ENCODE measurements at places on chromosomes 16 and 17.

- no peak for DNase-seq
These were observed 22.9 kb downstream of the SLFN12L start for GRCh38 chr17:35514564-35514963.

DNA sequence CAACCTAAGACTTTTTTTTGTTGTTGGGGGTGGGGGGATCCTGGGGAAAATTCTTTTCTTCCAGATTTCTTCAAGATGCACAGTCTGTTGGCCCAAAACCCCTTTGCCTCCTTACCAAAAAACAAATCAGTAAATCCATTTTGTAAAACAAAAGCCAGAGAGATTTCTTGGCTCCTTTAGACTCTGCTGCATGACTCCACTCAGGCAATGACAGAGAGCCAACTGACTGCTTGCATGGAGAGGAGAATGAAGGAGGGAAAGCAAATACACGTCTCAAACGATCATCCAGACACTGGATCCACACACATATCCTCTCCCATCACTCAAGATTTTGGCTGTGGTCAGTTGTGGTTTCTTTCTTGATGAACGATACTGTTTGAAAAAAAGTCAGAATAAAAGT lies 13.8 kb downstream of the COPRS start:
- DNase-seq: no peak

- no peak for DNase-seq
These were observed 388.0 kb upstream of the CA10 start for GRCh38 chr17:52546493-52546892.

GRCh38 chr17:28189667-28190066 lies 129.3 kb upstream of the TMEM97 start:
- DNase-seq: no peak

DNA sequence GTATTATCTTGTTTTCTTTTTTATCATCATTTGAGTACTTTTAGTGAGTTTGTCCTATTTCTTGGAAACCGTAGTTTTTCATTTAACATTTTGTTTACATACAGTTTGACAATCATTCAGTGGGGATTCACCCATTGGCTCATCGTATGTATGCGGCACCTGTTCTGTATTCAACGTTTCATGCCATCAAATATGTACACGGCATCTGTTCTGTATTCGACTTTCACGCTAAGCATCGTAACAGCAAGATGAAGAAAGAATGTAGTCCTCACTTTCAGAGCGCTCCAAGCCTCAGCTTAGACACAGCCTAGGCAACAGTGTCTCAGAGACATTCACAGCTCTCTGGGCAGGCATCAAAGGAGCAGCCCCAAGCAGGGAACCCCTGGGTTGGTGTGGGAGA lies 177.2 kb upstream of the CHMP6 start:
- no peak for DNase-seq

DNA sequence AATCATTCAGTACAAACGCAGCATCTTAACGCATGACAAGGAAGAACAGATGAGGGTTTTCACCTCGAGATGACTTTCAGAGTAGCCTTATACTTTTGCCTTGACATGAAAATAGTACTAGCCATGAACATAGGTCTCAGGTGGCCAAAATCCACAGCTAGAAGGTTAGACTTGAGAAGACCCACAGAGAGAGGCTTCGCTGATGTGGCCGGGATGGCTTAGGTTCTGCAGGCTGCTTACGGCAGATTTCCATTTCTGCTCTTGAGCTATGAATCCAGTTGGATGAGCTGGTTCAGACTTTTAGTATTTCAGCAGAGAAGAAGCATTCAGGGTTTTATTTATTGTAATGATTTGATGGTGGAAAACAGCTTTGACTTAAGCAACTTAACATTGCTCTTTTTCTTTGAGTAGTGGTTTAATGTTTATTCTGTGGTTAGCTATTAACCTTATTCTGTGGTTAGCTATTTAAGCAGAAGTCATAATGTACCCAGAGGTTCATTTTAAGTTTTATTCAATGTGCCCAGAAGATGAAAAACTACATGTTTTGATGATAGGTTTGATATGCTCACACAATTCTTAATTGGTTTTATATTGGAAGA lies 7.6 kb downstream of the KRT24 start:
- no peak for DNase-seq

DNA sequence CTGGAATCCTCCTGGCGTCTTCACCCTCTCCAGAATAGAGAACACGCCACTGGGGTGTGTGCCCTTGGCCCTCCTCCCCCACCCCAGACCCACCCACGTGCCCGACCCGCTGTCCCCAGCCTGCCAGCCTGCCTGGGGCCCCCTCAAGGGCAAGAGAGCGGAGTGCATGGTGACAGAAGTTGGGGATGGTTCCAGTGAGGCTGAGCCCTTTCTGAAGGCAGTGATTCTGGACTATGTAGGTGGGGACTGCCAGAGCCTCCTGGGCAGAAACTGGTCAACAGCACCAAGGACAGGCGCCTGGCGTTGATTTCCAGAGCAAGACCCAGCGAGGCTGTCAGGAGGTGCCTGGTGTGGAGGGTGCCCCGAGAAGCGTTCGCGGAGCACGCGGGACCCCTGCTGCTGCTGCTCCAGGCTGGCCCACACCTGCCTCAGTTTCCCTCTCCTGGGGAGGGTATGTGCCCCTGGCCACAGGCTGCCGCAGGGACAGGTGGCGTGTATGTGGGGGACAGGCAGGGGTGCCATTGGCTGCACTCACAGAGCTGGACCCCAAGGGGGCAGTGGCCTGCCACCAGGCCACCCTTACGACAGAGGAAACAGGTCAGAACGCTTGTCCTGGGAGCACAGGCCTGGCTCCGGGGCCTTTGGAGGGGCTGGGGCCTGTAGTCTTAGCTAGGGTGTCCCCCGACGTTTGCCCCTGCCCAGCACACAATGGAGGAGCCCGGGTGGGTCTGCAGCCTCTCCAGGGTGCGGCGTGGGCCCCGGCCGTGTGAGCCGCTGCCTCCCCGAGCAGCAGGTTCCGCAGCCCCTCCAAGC lies 1.2 kb downstream of the SSTR5 start:
- no peak for DNase-seq

DNA sequence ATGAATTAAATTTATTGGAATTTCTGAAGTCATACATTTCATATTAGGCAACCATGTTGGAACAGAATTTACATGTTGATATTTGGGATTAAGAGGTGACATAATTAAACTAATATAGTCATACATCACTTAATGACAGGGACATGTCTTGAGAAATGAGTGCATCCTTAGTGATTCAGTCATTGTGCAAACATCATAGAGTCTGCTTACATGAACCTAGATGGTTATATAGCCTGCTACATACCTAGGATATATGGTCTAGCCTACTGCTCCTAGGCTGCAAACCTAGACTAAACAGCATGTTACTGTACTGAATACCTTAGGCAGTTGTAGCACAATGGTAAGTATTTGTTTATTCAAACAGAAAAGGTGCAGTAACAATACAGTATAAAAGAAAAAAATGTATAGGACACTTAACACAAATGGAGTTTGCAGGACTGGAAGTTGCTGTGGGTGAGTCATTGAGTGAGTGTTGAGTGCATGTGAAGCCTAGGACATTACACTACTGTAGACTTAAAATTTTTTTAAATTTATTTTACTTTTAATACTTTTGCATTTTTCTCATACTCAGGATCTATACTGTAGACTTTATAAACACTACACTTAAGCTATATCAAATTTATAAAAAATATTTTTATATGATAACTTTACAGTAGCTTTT lies 85.6 kb downstream of the OMG start:
- no peak for DNase-seq

GRCh38 chr17:53627511-53627910 lies 195.2 kb upstream of the KIF2B start:
- DNase-seq: no peak

DNA sequence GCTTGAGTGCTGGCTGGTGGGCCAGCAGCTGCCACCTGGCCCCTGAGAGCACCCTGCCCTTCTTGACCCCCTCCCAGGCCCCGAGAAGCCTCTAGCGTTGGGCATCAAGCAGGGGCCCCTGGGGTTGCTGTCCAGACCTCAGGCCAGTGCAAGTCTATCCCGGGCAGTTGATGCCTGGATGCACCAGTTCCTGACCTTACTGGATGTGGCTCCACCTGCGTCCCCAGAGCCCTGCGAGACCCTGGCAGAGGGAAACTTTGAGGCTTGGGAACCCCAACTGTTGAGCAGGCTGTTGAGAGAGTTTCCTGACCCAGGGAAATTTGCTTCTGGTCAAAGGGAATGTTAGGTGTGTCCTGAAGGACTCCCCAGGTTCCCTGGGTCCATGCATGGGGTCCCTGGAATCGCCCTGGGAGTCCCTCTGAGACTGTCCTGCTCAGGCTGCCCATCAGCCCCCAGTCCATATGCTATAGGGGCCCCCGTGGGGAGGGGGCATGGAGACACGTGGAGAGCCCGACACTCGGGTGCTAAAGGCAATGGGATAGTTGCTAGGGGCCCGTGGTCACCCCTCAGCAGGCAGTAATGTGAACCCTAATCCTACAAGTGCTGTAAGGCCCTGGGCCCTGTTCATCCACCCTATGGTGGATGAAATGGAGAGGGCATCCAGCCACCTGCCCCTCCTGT lies 46.4 kb downstream of the RAB11FIP4 start:
- DNase-seq: no peak
